Stimulated activated CD8-positive, alpha-beta memory T cell treated with anti-CD3 and anti-CD28 coated beads, Interleukin-12 subunit alpha, Interleukin-12 subunit beta, amount 100 ng/mL, for 4 hours (primary cell): ENCODE measurements at places on chromosomes 11 and 22.

DNA sequence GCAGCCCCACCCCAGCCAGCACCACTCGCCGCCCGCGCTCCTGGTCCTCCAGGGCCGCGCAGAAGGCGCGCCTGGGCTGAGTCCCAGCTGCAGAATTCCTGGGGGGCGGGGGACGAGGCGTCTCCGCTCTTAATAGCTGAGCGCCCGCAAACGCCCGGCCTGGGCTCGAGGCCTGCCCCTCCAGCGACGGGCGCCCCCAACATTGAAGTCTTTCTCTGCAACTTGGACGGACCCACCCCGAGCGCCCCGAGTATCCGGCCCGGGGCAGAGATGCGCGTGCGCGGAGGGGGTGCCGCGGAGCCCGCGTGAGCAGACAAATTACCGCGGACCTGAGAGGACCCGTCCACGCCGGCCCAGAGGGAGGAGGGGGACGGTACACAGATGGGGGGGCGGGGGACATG lies 6.7 kb upstream of the SYT7 start:
- no peak for DNase-seq

GRCh38 chr11:117919781-117920221 lies 9.4 kb downstream of the TMPRSS13 start:
- no peak for DNase-seq

DNA sequence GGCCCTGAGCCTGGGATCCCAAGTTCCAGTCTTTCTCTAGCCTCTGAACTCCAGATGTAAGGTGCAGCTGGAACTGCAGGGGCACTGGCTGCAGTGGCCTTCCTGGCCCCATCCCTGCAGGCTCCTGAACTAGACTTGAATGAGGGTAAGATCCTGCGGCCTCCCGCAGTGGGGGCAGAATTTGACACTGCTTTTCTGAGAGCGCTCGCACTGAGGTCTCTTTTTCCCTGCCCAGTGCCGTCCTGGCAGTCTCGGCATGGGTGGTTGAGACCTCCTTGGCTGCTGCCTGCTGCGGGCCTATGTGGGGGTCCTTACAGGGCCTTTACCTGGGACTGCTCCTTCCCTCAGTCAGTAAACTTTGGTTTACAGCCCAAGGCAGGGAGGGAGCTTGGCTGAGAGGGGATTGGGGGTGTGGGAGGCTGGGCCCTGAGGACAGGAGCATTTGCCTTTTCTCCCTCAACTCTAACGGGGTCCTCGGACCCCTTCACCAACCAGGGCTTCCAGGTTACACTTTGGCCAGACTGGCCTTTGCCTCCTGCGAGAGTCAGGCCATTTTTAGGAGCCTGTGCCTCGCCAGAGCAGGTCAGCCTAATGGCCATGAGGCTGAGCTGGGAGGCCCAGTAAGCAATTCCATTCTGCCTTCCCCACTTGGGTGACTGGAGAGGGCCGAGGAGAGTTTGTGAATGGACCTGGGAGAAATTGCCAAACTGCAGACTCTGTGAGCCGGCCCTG lies 35.4 kb downstream of the FAM83F start:
- DNase-seq, result no peak

DNA sequence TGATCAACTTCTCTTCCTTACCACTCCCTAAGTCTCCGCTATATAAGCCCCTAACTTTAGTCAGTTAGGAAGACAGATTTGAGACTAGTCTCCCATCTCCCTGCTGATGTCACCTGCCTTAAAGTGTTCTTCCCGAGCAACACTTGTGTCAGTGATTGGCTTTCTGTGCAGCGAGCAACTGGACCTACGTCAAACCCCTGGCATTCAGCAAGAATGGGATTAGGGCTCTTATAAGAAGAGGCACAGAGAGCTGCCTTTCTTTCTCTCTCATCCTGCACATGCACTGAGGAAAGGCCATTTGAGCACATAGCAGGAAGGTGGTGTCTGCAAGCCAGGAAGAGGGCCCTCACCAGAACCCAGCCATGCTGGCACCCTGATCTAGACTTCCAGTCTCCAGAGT lies 116.6 kb upstream of the THY1 start:
- DNase-seq, result no peak

DNA sequence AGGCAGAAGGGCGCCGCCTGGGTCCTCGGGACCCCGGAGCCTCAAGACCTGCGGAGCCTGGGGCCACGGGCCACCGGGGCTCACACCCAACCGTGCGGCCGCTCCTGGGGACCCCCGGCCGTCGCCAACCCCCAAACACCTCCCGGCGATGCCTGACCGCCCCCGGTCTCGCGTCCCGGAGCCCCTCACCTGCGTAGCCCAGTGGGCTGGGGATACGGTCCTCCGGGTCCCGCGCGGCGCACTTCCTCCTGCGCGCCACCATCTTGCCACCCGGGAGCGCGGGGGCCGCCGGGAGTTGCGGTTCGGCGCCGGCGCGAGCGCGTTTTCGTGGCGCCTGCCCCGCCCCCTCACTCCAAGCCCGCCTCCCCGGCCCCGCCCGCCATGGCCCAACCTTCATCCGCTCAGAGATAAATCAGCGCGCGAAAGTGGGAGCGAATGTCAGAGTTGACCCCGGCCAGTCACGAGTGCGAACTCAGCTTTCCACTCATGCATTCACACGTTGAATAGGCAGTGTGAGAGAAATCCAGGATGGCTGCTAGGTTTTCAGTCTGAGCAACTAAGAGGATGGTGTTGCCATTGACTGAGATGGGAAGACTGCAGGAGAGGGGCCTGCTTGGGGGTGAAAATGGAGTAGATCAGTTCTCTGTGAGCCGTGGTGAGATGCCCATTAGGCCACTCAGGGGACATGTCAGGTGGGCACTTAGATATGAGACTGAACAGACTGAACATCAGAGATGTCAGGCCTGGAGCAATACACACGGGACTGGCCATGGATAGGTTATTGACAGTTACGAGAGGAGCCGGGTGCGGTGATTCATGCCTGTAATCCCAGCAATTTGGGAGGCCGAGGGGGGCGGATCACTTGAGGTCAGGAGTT lies at the start of gene RRP7A:
Gene RRP7A, minus strand, starts transcription at position 272 of the 877 bp plus-strand sequence. Its CDS starts 10 bp downstream, at position 262.
- peak; percentile 78 for DNase-seq

DNA sequence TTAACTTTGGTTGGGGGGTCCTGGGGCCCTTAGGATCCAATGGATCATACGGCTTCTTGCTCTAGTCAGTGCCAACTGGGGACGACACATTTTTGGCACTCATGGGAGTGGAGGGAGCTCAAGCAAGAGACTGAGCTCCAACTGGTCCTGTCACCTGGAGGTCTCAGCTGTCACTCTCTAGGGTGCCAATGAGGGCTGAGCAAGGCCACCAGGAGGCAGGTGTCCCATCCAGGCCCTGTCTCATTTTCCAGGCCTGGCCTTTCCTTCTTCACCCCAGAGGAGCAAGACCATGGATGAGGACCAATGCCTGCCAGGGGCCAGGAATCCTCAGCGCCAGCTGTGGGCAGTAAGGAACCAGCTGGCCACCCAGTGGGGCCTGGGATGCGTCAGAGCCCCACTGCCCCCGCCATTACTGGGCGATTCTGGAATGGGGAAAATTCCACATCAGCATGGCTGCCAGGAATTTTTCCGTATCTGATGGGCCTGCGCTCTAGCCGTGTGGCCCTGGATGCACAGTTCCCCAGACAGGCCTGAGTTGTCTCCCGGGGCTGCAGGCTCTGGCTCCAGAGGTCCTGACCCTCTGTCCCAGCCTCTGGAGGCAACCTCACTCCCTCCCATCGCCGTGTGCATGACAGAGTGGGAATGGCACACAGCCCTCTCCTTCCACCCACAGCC lies 669 bp upstream of the GAL3ST1 start:
- no peak for DNase-seq

DNA sequence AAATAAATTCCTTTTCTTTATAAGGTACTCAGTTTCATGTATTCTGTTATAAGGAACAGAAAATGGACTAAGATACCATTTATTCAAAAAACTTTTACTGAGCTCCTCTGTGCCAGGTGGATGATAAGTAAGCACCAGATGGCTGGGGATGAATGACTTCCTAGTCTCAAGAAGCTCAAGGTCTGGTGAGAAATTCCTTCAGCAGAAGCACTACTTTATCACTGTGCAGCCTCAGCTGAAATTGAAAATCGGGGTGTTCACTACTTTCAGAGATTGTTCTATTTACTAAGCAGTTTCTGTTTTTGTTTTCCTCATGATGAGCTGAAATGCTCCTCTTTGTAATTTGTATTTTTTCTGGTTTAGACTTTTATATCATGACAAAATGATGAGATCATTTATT lies 7.8 kb downstream of the LDHAL6A start:
- no peak for DNase-seq

- no peak for DNase-seq
Observed at GRCh38 chr11:42255906-42256305, 796.5 kb upstream of the LRRC4C start.

GRCh38 chr11:46890665-46891064 lies 27.7 kb downstream of the LRP4 start:
- no peak for DNase-seq

GRCh38 chr11:70233962-70234361 lies 30.9 kb downstream of the FADD start:
- no peak for DNase-seq

DNA sequence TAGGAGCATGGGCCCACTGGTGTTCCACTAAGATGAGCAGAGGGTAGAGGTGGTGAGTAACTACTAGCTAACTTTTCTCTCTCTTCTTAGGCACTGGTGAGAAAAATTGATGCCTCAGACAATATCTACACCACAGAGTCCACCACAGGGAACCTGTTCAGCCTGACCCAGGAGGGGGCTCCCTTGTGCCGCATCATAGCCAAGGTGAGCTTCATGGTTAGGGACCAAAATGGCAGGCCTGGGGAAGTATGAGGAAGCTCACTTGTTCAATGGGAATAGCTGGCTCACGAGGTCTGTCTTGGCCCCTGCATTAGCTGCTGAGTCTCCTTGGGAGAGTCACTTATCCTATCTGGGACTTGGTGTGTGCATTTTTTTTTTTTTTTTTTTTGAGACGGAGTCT lies 75.9 kb downstream of the INSC start:
- no peak for DNase-seq

DNA sequence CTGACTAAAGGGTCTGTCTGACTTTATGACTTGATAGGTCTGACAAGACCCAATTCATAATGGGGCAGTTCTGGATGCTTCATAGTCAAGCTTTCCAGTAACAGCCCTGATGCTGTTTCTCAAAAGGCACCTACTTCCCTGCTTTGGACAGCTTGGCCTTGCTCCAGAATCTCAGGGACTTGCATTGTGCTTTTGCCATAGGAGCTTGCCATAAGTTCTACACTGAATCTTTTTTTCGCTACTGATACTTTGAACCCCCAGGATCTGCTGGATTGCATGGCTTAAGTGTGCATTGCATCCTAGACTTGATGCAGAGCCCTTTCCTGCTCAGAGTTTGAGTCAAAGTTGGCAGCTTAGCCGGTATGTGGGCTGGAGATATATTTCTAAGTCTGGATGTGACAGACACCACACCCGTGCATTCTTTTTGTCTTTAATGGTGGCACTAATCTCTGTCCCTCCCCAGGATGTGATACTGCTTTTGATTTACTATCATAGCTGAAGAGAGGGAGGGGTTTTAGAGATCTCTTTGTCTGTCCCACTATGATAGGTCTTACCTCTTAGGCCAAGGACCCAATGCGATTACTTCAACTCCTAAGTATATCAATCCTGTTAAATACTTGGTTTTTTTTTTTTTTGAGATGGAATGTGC lies 16.9 kb upstream of the SLC3A2 start:
- DNase-seq, result no peak

DNA sequence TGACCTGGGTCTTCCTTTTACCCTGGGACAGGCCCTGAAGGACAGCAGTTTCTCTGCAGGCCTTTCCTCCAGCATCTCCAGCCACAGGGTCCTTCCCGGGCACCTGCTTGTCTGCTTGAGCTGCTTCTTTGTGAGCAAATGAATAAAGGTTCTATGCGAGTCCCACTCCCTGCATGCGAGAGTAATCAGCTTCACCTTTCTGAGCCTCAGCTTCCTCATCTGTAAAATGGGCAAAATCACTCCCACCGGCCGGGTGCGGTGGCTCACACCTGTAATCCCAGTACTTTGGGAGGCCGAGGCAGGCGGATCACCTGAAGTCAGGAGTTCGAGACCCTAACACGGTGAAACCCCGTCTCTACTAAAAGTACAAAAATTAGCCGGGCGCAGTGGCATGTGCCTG lies 31.1 kb downstream of the IFT27 start:
- no peak for DNase-seq

DNA sequence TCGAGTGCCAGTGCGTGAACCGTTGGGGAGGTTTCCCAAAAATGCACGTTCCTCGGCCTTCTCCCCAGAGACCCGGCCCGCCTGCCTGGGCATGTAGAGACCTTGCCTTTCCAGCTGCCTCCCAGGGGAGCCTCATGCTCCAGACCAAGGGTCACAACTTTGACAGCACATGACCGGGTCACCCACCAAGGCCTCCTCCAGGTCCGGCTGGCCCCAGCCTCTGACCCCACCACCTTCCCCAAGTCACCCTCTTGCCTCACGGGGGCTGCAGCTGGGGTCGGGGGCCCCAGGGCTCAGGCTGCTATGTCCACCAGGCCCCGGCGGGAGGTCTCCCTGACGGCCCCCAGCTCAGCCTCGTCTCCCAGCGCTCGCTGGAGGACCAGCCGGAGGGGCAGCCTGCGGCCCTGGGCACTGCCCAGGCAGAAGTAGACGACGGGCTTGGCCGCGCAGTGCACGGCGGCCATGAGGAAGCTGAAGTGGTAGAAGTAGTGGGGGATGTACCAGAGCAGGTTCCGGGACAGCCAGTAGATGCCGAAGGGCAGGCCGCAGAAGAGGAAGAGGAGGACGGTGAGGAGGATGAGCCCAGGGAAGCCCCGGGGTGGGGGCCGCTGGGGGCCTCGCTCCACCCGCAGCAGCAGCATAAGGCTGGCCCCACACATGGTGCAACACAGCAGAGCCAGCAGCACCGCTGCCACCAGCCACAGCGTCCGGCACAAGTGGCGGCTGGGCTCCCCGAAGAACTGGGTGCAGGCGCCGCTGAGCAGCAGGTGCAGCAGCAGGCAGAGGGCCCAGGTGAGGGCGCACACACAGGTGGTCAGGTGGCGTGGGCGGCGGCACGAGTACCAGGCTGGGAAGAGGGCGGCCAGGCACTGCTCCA lies 4.4 kb downstream of the MRGPRE start:
- no peak for DNase-seq

- no peak for DNase-seq
Observed at GRCh38 chr11:46615756-46616155, 1.3 kb downstream of the HARBI1 start.

- no peak for DNase-seq
Observed at GRCh38 chr11:64969209-64969608, 2.7 kb downstream of the MAJIN start.

- DNase-seq, result no peak
Observed at GRCh38 chr11:120612513-120613263, 101.1 kb downstream of the GRIK4 start.

- DNase-seq, result no peak
Observed at GRCh38 chr11:47333526-47333845, 19.0 kb downstream of the MYBPC3 start.

DNA sequence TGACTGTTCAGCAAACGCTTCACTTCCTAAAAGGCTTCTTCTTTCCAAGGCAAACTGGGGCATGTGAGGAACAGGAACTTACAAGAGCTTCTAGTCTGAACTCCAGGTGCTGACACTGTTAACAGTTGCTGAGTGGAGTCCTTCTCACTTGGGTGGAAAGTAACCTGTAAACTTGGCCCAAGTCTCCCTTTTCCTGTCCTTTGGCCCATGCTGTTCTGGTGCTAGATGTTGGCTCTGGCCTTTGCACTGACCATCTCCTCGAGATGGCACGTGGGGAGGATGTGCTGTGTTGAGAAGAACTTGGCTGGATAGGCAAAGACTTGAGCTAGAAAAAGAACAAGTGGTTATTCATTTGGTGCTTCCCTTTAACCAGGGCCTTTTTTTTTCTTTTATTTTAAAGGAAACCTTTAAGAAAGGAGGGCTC lies 53.6 kb downstream of the PTPRJ start:
- DNase-seq, result no peak
